Umbilical cord (tissue), 2 donors: ENCODE measurements at places on chromosomes 5 and 9.

- no peak for DNase-seq
These were observed 256.3 kb downstream of the SMARCA2 start for GRCh38 chr9:2271426-2271825.

- no peak for DNase-seq
These were observed 376.6 kb downstream of the EFNA5 start for GRCh38 chr5:107294211-107294550.

GRCh38 chr9:19650312-19650711, 138.5 kb downstream of the SLC24A2 start:
- DNase-seq = no peak

DNA sequence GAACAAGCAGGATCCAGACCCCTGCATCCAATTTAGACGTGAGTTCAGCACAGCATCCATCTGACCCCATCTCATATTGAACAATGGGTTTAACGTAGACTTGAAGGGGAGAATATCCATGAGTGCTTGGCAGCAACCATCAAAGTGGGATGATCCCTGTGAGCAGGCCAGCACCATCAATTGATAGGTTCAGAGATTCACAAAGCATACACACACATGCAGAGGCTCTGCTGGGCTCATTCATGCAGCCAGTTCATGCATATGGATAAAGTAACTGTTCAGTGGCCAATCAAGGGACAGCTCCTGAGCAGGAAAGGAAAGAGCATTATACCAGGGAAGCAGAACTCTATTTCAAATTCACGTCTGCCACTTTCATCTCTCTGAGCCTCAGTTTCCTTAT, 24.8 kb upstream of the CPEB4 start:
- no peak for DNase-seq

DNA sequence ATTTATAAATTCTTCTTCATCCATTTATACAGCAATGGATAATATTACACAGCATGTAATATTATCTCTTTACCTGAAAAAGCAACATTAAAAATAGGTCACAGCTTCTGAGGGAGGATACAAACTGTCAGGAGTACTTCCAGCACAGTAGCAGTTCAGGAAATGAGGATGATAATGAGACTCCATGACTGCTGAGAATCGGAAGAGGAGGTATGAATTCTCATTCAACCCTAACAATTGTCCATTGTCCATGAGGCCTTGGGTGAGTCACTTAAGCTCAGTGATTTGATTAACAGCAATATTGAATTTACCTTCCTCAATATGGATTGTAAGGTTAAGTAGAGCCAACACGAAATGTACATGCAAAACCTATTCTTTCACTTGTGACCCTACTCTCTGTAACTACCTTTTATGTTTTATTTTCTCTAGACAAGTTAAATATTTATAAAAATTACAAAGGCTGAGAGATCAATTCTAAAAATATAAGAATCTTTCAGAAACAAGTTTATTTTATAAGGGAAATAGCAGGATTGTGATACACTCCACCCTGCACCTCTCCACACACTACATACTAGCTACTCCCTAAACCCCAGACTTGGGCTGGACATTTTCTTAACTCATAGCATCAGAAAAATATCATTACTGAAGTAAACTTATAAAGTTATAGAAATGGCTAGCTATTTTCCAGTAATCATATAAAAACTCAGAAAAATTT, 159.1 kb upstream of the ACOT12 start:
- DNase-seq = no peak

DNA sequence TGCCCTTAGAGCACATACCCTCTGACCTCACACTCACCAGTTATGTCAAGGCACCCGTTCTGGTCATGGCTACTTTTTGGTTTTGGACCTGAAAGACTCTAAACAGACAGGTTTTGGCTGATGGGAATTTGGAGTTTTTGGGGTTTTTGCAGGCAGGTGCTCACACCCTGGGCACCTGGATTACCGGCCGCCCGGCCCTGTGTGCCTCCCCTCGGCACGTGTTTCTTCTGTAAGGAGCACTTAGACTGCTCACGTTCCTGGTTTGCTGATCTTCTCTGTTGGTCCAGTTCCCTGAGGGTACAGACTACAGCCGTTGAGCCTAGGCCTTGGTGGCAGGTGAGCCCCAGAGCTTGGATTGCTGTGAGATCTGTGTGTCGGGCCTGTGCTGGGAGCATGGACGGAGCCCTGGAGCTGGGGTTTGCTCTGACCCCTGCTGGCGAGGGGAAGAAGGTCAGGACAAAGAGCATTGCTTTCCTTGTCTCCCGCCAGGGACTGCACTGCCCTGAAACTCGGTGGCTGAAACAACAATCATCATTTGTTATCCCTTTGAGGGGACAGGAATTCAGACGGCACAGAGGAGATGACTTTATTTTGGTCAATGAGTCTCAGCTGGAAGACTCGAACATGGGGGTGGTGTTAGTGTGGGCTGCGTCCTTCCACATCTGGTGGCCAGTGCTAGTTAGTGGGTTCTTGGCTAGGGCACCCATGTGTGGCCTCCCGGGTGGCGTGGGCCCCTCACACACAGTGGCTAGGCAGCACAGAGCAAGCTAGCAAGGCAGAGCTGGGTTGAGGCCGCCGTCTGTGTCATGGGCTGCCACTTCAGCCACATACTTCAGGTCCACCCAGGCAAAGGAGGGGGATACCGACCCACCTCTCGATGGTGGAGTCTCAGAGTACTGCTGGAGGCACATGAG, 76.4 kb downstream of the EHMT1 start:
- peak; percentile 30 for DNase-seq

GRCh38 chr5:142248853-142249462, 75.9 kb downstream of the SPRY4 start:
- no peak for DNase-seq

DNA sequence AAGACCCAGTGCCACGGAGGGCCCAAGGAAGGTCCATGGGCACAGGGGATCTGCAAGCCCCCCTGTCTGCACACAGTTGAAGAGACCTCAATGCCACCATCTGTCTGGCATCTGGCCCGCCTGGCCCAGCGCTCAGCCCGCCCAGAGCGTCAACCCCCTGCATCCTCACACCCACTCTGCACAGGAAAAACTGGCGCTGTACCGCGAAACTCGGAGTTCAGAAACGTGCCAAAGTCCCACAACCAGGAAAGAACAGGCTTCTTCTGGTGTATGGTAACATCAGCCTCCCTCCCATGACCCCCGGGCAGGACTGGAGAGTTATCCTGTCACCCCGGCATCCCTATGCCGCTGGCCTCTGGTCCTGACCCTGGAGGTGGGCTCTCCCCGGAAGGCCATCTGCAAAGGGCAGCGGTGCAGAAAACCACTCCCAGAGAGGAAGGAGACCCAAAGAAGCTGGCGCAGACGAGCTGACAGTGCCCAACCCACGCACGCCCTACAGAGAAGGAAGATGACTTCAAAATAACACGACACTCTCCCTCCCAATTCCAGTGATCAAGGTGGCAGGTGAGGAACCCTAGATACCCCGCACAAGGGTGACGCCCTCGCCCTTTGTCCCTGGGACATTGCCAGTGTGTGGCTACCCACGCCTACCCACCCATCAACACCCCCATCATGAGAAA, 18.9 kb downstream of the VAV2 start:
- no peak for DNase-seq
